ENCODE measurements at places on chromosomes 13 and 19.

- DNase-seq: no peak
Observed at GRCh38 chr13:39506559-39507390, 96.2 kb downstream of the LHFPL6 start.

GRCh38 chr13:75175575-75175974 is 306.4 kb downstream of the TBC1D4 start:
- DNase-seq: no peak

DNA sequence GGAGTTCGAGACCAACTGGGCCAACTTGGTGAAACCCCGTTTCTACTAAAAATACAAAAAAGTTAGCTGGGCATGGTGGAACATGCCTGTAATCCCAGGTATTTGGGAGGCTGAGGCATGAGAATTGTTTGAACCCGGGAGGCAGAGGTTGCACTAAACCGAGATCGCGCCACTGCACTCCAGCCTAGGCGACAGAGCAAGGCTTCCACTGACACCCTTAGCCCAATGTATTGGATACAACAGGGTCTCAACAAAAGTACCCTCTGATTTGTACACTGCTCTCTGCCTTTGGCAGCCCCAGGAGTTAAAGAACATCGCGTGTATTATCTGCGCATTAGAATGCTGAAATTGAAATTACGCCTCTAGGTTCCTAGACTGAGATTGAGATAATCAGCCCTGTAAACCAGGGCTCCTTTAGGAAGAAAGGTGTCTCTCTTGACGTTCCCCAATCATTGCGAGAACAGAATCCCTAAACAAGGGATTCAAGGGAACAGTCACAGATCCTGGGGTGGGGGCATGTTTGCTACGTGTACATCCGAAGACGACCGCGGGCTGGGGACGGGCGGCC is 21.9 kb downstream of the IPO5 start:
- DNase-seq: no peak

- DNase-seq: peak; percentile 43
Observed at GRCh38 chr13:79393564-79394249, 12.3 kb downstream of the RBM26 start.

GRCh38 chr19:2926341-2927031 is 18.3 kb downstream of the ZNF77 start:
- DNase-seq: no peak

DNA sequence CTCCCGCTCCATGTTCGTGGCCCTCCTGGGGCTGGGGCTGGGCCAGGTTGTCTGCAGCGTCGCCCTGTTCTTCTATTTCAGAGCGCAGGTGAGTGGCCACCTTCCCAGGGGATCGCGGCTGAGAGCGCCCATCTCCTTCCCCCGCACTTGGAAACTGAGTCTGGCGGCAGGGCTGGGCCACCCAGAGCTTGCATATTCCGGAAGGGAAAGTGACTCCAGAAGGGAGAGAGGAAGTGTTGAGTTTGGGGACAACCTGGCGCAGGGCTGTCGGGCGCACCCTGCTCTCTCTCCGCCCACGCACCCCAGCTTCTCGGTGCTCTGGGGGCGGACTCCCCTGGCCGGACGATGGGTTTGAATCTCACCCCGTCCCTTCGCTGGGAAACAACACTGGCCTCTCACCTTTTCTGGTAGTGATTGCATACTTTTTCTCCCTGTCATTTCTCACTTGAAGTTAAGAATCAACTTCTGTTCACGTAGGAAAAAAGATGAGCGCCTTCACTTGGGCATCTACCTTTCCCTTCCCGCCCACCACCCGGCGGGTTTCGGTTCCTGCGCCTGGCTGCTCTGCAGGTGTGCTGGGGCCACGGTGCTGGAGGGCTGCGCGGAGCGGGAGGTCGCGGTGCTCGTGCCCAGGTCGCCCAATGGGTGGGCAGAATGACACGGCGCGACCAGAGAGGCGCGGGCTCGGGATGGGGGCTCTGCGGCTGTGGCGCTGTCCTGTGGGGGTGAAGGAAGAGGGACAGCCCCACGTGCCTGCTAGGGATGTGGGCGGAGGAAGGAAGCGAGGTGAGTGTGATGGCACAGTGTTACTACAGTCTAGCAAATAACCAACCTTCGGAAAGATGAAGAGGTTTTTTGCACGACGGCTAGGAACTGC is 721 bp downstream of the TNFSF11 start:
- DNase-seq: peak; percentile 19

- no peak for DNase-seq
Observed at GRCh38 chr19:4036576-4037300, 29.2 kb downstream of the PIAS4 start.

DNA sequence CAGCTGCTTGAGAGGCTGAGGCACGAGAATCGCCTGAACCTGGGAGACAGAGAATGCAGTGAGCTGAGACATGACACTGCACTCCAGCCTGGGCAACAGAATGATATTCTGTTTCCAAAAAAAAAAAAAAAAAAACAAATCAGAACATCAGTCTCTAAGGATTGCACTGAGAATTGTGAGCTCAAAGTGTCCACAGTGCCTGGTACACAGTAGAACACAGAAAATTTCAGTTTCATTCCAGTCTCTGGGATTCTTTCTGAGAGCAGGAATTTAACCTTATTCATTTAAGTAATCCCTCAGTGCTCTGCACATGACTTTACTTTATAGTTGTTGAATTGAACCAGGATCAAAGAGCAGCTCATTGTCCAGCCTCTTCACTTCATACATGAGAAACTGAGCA is 25.9 kb upstream of the GATAD2A start:
- DNase-seq: no peak

DNA sequence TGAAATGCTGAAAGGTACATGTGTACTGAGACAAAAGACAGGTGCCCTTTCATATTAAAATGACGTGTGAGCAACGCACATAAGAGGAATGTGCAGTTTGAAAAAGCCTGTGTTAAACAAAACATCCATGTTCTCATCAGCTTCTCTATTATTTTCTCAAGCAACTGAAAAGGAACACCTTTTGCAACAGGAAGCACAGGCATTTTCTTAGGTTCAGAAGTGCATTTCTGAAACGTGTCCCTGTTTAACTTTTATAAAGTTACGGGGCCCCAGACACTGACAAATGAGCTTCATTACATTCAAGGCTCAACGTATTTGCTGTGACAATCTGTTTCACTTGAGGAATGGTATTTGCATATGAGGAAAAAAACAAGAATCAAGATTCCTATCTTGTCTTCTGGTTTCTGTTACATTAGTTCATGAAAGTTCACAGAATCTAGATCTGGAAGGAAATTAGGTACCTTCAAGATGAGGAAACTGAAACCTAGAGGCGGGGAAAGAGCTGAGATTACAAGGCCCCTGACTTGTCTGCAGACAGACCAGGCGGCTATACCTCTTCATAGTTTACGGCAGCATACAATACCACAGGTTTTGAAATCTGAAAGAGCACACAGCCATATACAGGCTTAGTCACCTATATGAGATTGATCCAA is 431.7 kb downstream of the KLF12 start:
- peak; percentile 74 for DNase-seq

DNA sequence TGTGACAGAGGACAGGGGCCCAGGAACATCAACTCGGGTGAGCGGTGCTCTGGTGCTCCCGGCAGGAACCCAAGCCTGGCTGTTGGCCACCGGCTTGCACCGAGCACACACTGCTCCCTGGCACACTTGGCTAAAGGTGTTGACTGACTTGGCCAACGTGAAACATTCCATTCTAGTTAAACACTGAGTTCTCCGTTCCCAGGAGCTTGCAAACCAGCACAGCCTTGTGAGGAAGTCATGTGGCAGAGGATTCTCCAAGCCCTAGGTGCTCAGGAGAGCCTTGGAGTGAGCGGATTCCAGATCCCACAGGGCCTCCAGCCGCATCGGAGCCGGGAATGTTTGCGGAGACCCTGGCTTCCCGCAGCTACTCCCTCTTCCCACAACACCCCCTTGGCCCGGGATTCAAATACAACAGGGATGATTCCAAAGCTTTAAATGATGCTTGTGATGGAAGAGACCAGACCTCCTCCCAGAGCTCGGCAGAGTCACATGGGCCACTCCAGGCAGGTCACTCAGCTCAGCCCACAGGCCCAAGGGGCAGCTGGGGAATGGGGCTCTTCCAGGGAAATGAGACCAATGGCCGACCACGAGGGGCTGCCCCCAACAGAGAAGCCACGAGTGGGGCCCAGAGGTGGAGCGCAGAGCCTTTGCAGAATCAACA is 2.9 kb downstream of the C13orf46 start:
- DNase-seq: no peak

GRCh38 chr13:79735228-79735627 is 254.3 kb downstream of the NDFIP2 start:
- no peak for DNase-seq

- DNase-seq: no peak
Observed at GRCh38 chr13:65943708-65944107, 1286.4 kb downstream of the PCDH9 start.

Data from central memory CD4-positive, alpha-beta T cell (primary cell).